ENCODE measurements at places on chromosomes 3 and 15.

GRCh38 chr3:141427764-141428163 lies 59.1 kb upstream of the RASA2 start:
- no peak for DNase-seq

- DNase-seq, result no peak
Observed at GRCh38 chr15:60751985-60752952, 273.3 kb upstream of the ICE2 start.

- DNase-seq, result no peak
Observed at GRCh38 chr3:63278171-63279004, at the start of gene SYNPR. Gene SYNPR, plus strand, starts transcription at chr3:63278308.

GRCh38 chr3:179716811-179717210 lies 64.0 kb downstream of the USP13 start:
- DNase-seq, result no peak

DNA sequence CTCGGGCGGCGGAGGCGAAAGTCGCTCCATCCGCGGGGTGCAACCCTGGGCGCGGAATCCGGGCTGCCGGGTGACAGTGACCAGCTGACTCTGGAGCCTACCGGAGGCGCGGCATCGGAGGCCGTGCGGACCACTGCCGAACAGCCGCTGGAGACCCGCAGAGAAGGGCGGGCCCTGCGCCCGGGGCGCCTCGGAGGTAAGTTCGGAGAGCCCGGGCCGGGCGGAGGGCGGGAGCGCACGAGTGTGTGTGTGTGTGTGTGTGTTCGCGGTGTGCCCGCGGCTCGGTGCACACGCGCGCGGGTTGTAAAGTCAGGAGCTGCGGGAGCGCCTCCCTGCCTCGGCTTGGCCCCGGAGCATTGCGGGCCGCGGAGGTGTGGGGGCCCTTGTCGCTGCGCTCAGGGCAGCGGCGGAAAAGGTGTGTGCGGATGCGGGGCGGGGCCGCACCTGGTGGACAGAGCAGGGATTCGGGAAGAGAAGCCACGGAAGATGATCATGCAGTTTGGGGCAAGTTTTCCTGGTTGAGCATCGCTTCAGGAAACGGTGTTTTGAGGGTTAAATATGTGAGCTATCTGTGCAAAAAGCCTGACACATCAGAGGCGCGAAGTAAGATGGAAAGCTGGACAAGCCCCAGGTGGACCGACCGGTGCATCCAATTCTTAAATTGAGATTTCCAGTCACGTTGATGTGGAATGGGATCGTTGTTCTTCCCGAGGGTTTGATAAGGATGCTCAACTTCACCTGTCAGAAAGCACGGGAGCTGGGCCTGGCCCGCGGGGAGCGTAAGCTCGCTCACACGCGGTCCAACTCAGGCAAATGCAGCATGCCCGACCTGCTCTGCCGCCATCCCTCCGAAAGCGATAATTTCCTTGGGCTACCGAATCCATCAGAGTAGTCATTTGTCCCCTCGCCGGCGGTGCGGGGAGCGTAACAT lies 474 bp downstream of the MINAR1 start:
- DNase-seq, result no peak

GRCh38 chr3:150680562-150680961 lies 23.2 kb downstream of the ERICH6 start:
- DNase-seq, result no peak

DNA sequence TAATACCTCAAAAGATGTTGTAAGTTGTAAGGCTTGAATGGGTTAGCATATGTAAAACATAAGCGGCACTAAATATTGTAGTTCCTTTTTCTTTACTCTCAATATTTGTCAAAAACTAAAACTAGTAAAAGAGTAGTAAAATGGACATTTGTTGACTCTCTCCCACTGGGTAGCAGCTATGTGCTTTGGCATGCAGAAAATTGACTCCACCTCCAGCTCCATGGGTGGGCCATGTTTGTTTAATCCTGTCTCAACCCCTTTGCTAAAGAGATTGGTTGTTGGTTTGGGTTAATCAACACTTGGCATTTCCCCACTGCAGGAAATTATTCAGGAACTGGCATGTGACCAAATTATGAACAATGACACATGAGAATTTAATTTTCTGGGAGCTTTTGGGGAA lies 114.8 kb downstream of the EOMES start:
- no peak for DNase-seq

- DNase-seq, result no peak
Observed at GRCh38 chr3:87207460-87207859, 19.6 kb upstream of the CHMP2B start.

DNA sequence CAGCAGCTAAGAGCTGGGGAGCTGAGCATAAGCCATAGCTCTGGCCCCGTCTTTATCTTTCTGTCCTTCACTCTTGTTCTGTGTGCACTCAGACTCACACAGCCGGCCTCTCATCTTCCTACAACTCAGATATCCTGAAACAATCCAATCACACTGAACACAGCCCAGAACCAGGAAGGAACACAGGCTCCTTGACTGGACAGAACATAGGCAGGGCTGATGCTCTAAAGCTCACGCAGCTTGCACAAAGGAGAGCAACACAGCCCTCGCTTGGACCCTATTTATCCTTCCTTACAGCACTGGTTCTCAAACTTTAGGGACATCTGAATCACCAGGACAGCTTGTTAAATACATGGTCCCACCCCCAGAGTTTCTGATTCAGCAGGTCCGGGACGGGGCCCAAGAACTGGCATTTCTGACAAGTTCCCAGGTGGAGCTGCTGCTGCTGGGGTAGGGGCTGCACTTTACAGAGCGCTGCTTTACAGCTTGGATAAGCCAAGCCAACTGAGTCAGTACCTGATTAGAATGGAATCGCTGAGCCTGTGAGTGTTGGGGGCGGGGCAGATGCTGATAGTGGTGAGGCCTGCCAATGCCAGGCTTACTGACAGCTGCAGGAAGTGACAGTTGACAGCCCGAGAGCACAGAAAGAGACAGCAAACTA lies 65.1 kb downstream of the MRPL46 start:
- DNase-seq, result no peak

GRCh38 chr3:134881305-134881704 lies 86.2 kb downstream of the EPHB1 start:
- no peak for DNase-seq

DNA sequence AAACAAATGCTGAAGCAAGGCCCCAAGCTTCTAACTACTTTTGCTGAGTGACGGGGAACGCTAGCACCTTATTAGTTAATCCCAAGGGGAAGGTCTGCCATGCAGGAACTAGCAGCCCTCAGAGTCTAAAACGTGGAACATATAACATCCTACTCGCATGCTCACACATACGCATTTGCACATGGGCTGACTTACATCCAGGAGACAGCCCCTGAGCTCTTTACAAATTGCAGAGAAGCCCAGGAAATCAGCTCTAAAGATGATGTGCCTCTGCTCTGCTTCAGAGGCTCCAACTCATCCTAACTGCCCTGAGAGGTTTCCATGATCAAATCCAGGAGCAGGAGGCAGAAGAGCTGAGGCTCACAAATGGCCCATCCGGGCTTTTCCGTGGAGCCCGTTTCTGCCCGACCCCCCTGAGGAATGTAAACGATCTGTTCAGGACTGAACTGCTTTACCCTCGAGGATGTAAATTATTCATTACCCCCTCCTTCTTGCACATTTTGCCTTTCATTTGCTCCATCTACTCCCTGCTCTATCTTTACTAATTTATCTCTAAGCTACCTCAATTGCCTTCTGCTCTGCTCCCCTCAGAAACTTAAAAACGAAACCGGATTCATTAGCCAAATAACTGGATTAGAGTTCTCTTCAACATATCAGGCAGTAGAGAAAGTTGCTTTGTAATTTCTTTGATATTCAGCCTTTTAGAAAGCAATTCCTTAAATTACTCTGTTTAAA lies 141.9 kb upstream of the CCDC54 start:
- no peak for DNase-seq

- DNase-seq, result no peak
Observed at GRCh38 chr3:37198996-37199395, 24.6 kb upstream of the LRRFIP2 start.

DNA sequence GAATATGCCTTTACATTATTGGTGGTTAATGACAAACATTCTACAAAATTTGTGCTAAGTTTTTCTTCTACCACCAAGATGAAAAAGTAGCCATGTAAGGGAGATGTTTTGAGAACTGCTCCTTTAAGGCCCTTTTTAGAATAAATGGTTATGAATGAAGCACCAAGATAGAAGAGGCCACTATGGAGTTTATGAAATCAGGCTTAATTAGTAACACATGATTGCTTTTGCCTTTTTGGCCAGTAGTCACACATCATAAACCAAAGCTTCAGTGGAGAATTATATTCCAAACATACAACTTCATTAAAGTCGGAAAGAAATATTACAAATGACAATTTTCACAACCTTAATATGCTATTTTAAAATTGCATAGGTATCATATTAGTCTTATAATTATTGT lies 331.7 kb downstream of the RBMS3 start:
- DNase-seq, result no peak

DNA sequence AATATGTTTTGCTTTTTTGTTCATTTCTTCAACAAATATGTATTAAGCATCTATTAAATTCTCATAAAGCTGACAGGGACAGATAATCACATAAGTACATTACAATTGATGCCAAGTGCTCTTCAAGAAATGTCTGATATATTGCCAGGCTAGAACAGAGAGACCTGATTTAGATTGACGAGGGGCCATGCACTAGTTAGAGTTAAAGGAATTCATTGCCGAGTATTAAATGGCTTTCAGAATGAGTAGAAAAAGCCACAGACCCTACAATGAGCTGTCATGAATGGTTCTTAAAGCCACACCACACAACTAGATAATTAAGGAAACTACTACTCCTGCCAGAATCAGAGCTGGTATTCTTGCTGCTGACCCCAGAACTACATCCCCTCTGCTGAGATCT lies 250.2 kb upstream of the MME start:
- DNase-seq, result no peak

DNA sequence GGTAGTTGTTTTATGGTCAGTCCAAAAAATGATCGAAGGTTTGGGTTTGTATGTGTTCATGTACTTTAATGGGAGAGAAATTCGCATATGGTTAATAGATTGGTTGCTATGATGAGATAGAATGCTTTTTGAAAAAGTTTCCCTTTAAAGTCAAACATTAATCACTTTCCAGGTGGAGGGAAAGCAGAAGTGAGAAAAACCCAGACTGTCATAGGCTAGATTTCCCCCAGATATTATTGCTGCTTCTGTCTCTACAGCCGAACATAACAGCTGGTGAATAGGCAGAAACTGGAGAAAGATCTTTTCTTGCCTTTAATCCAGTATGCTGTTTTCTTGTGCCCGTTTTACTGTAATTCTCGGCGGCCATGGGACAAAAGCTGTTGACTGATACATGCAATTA lies 287.6 kb downstream of the SOX2 start:
- no peak for DNase-seq

DNA sequence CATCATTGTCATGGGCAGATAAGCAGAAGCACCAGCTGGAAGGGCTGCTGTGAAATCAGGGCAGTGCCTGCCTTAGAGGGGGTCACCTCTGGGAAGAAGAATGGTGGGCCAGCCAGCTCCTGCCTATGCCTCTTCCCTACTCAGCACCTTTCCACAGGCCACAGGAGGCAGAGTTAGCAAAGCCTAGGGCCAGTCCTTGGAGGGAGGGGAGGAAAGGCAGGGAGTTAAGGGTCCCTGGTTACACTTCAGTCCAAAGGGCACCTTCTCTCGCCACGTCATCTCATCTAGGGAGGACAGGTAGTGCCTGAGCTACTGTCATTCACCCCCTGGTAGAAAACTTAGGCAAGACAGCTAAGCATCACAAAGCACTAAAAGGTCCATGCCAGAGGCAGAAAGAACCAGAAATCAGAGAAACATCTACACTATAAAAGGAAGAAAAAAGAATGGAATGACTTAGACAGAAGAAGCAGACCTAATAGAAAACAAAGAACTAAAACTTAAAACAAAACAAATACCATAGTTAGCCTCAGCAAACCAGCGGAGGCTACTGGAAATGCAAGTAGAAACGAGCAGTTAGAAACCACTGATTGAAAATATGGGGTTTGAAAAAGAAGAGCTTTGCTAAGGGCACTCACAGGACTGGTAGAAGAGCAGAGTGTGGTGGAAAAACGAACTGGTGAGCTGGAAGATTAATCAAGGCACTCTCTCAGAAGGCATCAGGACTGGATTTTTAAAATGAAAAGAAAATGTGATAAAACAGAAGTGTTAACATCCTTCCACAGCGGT lies 84.2 kb downstream of the OSBPL10 start:
- DNase-seq, result no peak

DNA sequence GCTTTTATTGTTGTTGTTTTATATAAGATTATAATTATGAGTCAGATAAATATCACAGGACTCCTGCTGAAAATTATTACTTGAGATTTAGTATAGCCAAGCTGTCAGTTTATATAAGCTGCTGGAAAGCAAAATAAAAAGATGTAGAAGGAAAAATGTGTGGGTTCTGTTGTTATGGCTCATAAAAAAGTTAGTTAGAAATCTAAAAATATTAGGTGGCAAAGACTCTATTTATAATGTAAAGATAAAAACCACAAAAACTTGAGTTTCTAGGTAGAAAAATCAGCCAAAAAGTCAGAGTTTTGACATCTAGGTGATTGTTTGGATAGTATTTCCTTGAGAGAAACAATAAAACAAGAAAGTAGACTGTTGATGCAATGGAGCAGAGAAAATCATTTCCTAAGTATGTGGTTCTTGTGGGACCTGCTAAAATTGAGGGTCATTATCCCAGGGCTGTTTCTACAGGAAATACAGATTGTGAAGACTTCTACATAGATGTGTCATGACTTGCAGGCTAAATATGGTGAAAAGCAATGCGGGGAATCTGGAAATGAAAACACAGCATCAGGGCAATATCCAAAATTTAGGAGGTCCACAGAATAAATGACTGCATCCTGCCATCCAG lies 1109.6 kb upstream of the CADM2 start:
- DNase-seq, result no peak

GRCh38 chr3:183449791-183450190 lies 21.4 kb upstream of the MCF2L2 start:
- no peak for DNase-seq

GRCh38 chr3:45807681-45808540 lies 11.6 kb upstream of the SLC6A20 start:
- DNase-seq, result no peak

Data from cortex of kidney (tissue), 1 donor.